ENCODE measurements at places on chromosomes 7 and 10. TPM values are rescaled to one million over a fixed set of nuclear protein-coding genes. Genes with fewer than 3 reads are reported as not detected.

BLNK gene
- total RNA-seq: 10.6 TPM

STARD3NL gene
- 29.7 TPM for total RNA-seq

CHCHD2 gene
- 187 TPM for total RNA-seq

RPEL1 gene
- under 0.01 TPM for total RNA-seq

SLC29A4 gene
- 12.3 TPM for total RNA-seq

GIMAP6 gene
- not detected for total RNA-seq

GLUD1 gene
- 129 TPM for total RNA-seq

CDC14C gene
- total RNA-seq: 0.07 TPM

TLL2 gene
- total RNA-seq: 17.7 TPM

ATP6V0A4 gene
- 0.07 TPM for total RNA-seq

GLI3 gene
- total RNA-seq: 1.7 TPM

GCK gene
- 0.34 TPM for total RNA-seq

ITGA8 gene
- not detected for total RNA-seq

AKR1B1 gene
- 46.8 TPM for total RNA-seq

PHYHIPL gene
- under 0.01 TPM for total RNA-seq

CREB5 gene
- total RNA-seq: 6.5 TPM

GRM3 gene
- not detected for total RNA-seq

AP4M1 gene
- total RNA-seq: 12.6 TPM

ARMC3 gene
- total RNA-seq: under 0.01 TPM

HSPA12A gene
- 9.1 TPM for total RNA-seq

NUTM2D gene
- 2.1 TPM for total RNA-seq

GNG11 gene
- under 0.01 TPM for total RNA-seq

LEP gene
- 0.28 TPM for total RNA-seq

TNS3 gene
- total RNA-seq: 1.7 TPM

TMEM72 gene
- total RNA-seq: not detected

FAM53B gene
- 59.4 TPM for total RNA-seq

IFIT1B gene
- not detected for total RNA-seq

TMEM270 gene
- not detected for total RNA-seq

FAM180A gene
- 0.14 TPM for total RNA-seq

ANXA8 gene
- total RNA-seq: 267 TPM

MRLN gene
- not detected for total RNA-seq

NRAP gene
- not detected for total RNA-seq

FAM170B gene
- not detected for total RNA-seq

OR2A12 gene
- not detected for total RNA-seq

SLIT1 gene
- under 0.01 TPM for total RNA-seq

PTPRN2 gene
- under 0.01 TPM for total RNA-seq

EFCAB10 gene
- total RNA-seq: 0.68 TPM

ZNF365 gene
- 5.5 TPM for total RNA-seq

HDAC9 gene
- total RNA-seq: 29.7 TPM

ADARB2 gene
- total RNA-seq: not detected

TAS2R3 gene
- 1.0 TPM for total RNA-seq

PKD2L1 gene
- not detected for total RNA-seq

MMD2 gene
- total RNA-seq: not detected

THSD7A gene
- total RNA-seq: 0.28 TPM

NAT16 gene
- total RNA-seq: not detected

HECW1 gene
- total RNA-seq: not detected

Measured in nasal cavity respiratory epithelium epithelial cell of viscerocranial mucosa (primary cell).